ENCODE measurements at places on chromosomes 1 and 21. TPM values are rescaled to one million over a fixed set of nuclear protein-coding genes. Genes with fewer than 3 reads are reported as not detected.

DNA sequence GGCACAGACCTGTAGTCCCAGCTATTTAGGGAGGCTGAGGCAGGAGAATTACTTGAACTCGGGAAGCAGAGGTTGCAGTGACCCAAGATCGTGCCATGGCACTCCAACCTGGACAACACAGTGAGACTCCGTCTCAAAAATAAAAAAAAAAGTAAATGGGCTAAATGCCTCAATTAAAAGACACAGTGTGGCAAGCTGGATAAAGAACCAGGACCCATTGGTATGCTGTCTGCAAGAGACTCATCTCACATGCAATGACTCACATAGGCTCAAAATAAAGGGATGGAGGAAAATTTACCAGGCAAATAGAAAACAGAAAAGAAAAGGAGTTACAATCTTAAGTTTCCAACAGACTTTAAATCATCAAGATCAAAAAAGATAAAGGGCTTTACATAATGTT, 40.3 kb downstream of the ACBD6 start:
- H3K4me1 ChIP-seq, result no peaks in the 10 kb centered on the region
- DNase-seq, result no peak
- no peaks in the 10 kb centered on the region for H3K27me3 ChIP-seq
- H3K36me3 ChIP-seq, result no peaks in the 10 kb centered on the region

- H3K4me1 ChIP-seq, result no peaks in the 10 kb centered on the region
- H3K27ac ChIP-seq, result peak overlapping the region; percentile 29
- no peak overlapping the region for H3K4me3 ChIP-seq
- no peaks in the 10 kb centered on the region for H3K27me3 ChIP-seq
- H3K36me3 ChIP-seq, result peaks cover 2% of the 10 kb centered on the region
Observed at GRCh38 chr1:65429078-65429477, 8.6 kb downstream of the LEPR start.

The PEAR1 gene
- total RNA-seq, result 2.1 TPM

The FCRL1 gene
- total RNA-seq, result 0.50 TPM

The CNN3 gene
- total RNA-seq, result 43.9 TPM

- peaks cover 12% of the 10 kb centered on the region for H3K36me3 ChIP-seq
- H3K27me3 ChIP-seq, result no peaks in the 10 kb centered on the region
- no peak for DNase-seq
- H3K4me3 ChIP-seq, result peak overlapping the region; percentile 74
- H3K4me1 ChIP-seq, result peaks cover 35% of the 10 kb centered on the region
Observed at GRCh38 chr1:155322571-155322952, 1.9 kb downstream of the RUSC1 start.

The BMP8B gene
- total RNA-seq, result 0.08 TPM

DNA sequence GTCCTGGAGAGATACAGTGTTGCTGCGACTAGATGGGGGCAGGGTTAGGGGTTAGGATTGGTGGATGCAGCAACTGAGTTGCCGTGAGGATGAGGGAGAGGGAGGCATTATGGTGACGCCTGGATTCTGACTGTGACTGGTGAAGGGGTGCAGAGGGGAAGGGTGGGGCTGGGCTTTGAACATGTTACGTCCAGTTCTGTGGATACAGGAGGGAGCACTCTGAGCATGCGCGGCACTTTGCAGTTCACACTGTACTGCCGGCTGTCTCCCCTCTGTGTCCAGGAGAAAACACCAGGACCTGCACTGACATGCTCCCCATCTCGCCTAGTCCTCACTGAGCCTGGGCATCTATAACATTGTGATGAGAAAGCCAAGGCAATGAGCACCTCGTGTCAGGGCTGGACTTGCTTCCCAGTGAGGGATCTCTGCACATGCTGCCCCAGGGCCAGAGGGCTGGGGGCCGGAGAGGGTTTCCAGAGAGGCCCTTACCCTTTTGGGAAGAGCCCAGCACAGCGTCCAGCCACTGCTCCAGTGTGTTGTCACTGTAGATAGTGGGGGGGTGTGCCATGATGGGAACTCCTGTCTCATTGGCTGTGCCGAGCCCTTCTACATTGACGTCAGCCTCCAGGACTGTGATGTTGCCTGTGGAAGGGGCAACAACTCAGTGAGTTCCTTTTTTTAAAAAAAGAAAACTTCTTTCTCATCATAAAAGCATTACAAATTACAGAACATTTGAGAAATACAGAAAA, 7.6 kb downstream of the FAM151A start:
- DNase-seq, result no peak
- no peaks in the 10 kb centered on the region for H3K27me3 ChIP-seq
- H3K27ac ChIP-seq, result no peak overlapping the region
- peaks cover 25% of the 10 kb centered on the region for H3K36me3 ChIP-seq
- H3K4me3 ChIP-seq, result no peak overlapping the region

The TTC22 gene
- 3.5 TPM for total RNA-seq

DNA sequence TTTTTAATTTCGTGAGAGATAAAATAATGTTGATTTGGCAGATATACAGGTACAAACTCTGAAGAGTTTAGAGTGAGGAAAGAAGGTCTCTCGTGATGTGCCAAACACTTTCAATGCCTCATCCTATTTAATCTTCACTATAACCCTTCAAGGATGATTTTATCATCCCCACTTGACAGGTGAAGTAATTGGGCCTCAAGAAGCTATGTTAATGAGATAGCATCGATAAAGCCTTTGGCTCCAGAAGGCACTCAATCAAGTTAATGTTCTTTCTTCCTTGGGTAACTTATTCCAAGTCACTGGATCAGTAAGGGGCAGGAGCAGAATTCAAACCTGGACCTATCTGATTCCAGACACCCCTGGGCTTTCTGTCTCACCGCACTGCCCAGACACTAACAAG, 7.2 kb downstream of the LMOD1 start:
- H3K27ac ChIP-seq, result no peak overlapping the region
- no peaks in the 10 kb centered on the region for H3K4me1 ChIP-seq
- peaks cover 3% of the 10 kb centered on the region for H3K27me3 ChIP-seq
- no peaks in the 10 kb centered on the region for H3K36me3 ChIP-seq

DNA sequence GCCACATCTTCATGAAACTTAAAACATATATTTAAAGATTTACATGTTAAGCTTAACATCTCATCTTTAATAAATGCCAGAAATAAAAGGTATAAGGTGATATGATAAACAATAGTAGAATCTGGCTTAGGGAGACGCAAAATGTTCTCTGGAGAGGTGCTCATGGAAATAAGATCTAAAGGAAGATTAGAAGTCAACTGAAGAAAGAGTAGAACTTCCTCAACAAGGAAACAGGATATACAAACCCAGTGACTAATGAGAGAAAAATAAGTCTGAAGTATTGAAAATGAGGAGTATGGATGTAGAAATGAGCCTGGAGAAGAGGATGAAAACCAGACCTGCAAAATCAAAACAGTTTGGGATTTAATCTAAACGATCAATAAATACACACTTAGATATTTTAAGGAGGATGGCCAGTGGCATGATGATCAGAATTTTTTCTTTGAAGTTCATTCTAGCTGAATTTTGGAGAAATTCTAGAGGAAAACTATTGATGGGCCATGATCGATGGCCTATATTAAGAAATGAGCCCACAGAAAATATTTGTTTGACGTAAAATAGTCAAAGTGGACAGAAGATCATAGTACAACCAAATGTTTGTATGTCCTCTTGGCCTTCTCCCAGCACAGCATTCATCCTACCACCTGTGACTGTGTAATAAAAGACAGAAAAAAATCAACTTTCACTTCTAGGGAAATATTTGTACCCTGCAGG, 387.9 kb upstream of the PTBP2 start:
- peaks cover 5% of the 10 kb centered on the region for H3K4me1 ChIP-seq
- no peak for DNase-seq

DNA sequence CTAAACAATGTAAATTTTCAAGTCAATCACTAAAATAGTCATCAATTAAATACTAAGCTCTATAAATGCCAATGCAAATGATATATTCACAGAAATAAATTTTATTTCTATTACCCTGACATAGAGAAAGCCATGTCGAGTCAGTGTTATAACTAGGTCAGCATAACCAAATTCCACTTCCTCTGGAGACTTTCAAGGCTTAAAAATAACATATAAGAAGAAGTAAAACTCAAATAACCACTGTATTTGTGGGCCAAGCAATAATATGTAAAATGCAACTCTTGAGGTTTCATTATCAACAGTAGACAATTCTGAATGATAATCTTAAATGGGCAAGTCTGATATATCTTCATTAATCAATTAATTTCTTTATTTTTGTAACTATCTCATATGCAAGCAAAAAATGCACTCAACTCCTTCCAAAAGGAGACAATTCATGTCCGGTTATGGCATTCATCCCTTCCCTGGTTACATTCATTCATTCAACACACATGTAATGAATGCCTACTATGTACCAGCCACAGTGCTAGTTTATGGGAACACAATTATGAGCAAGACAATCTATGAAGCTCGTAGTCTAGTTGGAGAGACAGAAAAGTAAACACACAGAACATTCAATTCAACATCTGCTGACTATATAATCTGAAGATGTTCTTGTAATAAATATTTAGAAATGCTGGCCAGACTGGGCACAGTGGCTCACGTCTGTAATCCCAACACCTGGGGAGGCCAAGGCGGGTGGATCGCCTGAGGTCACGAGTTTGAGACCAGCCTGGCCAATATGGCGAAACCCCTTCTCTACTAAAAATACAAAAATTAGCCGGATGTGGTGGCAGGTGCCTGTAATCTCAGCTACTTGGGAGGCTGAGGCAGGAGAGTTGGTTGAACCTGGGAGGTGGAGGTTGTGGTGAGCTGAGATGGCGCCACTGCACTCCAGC, 37.1 kb upstream of the CAP1 start:
- no peaks in the 10 kb centered on the region for H3K4me1 ChIP-seq
- DNase-seq, result no peak
- H3K27ac ChIP-seq, result no peak overlapping the region
- H3K4me3 ChIP-seq, result no peak overlapping the region
- no peaks in the 10 kb centered on the region for H3K36me3 ChIP-seq

- no peaks in the 10 kb centered on the region for H3K4me1 ChIP-seq
- H3K27me3 ChIP-seq, result peaks cover 6% of the 10 kb centered on the region
- H3K27ac ChIP-seq, result no peak overlapping the region
- no peaks in the 10 kb centered on the region for H3K36me3 ChIP-seq
Observed at GRCh38 chr1:224623310-224623714, 7.2 kb downstream of the CNIH3 start.

The APCS gene
- 1,740 TPM for total RNA-seq

The SH3BGR gene
- total RNA-seq, result 0.33 TPM

DNA sequence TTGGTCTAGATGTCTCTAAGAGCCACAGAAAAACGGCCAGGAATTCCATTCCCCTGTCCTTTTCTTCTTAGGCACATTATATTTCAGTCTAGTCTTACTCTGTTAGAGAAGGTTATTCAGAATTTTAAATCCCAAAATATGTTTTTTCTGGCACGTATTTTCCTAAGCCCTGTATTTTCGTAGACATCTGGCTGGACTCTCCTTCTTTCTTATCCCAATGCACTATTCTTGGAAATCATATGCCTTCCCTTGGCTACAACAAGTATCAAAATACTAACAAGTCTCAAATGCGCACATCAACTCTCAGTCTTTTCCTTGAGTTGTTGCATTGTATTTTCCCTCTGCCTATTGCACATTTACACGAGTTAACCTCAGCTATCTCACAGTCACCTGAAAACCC, 96.2 kb downstream of the DPYD start:
- no peaks in the 10 kb centered on the region for H3K27me3 ChIP-seq
- no peak overlapping the region for H3K4me3 ChIP-seq
- H3K4me1 ChIP-seq, result no peaks in the 10 kb centered on the region
- no peak for DNase-seq
- no peaks in the 10 kb centered on the region for H3K36me3 ChIP-seq

The ALX3 gene
- total RNA-seq, result not detected
